MV-4-11 (cell line): ENCODE measurements at places on chromosomes 16 and 17.
A peak's percentile ranks its signal among the peaks of the same experiment; 100 is the strongest.

DNA sequence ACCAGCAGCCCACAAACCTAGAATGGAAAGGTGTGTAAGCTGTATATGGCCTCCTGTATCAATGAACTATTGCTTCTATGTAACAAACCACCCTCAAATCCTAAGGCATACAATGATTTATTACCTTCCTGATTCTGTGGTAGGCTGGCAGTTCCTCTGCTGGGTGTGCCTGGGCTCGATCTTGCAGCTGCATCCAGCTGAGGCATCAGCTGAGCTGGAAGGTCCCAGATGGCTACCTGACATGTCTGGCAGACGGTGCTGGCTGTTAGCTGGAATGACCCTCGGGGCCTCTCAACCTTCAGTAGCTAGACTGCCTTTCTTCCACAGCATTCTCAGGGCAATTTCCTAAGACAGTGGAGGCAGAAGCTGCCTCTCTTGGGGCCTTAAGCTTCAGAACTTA, 152.7 kb downstream of the RAB11FIP4 start:
- DNase-seq, result peak; percentile 90

GRCh38 chr16:68219725-68220351, 16.1 kb downstream of the ESRP2 start:
- DNase-seq, result no peak

DNA sequence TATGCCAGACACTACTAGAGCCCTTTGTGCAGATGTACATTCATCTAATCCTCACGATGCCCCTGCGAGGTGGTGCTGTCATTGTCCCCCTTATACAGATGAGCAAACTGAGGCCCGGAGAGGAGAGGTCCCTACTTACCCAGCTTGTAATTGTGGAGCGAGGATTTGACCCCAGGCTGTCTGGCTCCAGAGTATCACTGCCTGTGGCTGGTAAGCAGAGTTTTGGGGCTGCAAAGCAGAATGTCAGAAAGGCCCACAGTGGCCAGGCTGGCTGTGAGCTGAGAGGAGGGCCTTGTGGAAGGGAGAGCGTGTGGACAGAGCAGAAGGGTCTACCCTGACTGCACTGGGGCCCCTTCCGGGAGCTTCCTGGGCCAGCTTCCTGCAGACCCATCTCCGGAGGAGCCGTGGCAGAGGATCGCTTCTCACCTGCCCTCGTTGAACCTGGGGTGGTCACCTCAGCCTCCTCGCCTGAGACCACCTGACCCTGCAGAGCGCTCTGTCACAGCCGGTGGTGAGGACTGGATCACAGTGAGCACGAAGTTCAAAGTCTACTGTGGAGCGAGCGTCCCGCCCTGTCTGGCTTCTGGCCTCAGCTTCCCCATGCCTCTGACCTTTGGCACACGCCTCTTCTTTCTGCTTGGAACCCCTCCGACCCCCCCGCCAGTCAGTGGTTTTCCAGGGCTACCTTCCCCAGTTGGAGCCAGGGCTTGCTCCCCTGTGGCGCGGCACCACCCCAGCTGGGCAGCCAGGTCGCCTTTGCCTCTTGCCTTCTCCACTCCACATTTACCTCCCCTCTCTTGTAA, 12.1 kb downstream of the CMIP start:
- no peak for DNase-seq

DNA sequence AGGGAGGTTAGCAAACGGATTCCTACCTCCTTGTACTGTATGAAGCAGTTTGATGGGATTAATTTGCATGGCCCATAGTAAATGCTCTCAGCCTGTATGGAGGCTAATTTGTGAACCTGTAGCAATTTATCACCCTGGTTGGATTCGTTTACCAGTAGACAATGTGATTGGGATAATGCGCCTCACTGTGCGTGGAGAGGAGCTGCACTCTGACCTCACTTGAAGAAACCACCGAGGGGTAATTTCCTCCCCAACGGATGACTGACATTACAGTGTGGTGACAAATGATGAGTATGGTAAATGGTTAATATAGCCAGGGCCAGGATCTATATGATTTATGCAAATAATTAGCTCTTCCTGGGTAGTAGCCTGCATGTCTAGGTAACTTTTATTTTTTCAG, 479.1 kb upstream of the RBFOX1 start:
- no peak for DNase-seq

DNA sequence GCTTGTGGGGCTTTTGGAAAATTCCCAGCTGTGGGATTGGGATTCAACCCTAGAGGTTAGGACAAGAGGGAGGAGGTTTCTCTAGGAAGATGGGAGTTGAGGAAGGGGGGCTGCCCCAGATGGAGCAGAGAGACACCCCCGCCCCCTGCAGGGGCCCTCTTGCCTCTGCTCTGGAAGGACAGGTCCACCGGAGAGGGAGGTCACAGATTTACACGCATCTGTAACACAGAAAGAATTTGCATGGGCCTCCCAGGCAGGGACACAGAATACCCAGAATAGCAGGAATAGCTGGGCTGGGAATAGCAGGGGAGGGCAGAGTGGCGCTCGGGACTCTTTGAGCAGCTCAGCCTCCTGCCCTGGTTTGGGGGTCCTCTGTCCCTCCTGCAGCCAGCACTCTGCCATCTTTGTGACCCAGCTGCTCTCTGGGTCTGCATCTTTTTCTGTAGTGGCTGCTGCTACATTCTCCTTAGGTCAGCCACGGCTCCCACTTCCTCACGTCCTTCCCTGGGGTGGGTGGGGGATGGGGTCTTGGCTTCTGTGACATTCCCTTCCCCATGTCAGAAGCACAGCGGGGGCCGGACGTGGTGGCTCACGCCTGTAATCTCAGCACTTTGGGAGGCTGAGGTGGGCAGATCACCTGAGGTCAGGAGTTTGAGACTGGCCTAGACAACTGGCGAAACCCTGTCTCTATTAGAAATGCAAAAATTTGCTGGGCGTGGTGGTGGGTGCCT, 33.9 kb upstream of the PLLP start:
- DNase-seq, result no peak

DNA sequence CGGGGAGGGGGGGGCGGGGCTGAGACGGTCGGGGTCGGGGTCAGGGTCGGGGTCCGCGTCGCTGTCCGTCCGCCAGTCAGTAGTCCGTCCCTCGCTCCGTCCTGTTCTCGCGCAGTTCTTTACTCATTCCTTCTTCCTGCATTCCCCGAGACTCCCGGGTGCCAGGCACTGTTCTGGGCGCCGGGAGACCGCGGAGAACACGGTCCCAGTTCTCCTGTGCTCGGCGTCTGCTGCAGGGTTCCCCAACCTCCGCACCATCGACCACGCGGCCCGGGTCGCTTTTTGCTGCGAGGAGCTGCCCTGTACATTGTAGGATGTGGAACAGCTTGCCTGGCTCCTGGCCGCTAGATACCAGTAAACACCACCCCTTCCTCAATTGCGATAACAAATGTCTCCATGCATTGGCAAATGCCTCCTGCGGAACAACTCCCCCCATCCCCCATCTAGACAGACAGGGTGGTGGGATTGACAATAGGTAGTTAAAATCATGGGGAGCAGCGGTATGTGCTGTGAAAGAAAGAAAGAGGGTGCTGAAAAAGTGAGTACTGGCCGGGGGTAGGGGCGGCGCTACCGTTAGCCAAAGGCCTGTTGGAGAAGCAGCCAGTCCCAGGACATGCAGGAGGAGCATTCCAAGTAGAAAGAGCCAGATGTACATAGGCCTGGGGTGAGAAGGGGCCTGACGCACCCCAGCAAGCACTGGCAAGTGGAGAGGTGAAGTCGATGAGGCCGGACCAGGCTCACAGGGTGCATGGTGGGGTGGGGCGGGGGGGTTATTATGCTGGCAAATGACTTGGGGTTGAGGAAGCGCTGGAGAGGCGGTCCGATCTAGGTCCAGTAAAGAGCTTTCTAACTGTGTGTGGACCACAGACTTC, 631 bp downstream of the TRAF7 start:
- DNase-seq, result peak; percentile 38

DNA sequence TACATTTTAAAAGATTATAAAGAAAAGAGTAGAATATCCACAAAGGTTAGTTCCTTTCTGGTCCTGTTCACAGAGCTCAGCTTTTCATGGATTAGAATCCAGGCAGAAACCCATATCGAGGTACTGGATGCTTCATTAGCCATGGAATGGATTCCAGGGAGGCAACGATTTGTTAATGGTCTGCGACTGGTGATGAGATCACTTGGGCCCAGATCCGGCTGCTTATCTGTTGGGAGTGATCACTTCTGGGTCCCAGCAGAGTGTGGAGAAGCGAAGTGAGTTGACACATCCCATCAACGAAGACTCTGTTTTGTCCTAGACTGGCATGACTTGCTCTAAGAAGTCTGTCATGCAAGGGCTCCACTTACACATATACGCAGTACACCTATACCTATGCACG, 165.8 kb downstream of the MAF start:
- no peak for DNase-seq

DNA sequence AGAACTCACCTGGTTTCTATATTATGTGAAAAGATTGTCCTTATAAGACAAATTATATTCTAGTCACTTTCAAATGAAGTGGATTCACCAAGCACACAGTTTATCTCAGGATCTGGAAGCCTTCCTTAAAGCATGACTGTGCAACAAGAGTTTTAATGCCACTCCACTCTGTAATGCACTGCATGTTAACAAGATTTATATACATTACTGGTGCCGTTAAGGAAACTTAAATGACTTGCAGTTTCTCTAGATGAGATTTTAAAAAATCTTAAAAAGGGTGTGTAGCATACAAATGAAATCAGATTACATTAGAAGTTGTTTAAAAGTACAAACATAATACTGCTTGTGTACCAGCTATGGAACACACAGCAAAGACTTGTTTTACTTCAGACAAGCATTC, 150.8 kb downstream of the SNX11 start:
- no peak for DNase-seq

DNA sequence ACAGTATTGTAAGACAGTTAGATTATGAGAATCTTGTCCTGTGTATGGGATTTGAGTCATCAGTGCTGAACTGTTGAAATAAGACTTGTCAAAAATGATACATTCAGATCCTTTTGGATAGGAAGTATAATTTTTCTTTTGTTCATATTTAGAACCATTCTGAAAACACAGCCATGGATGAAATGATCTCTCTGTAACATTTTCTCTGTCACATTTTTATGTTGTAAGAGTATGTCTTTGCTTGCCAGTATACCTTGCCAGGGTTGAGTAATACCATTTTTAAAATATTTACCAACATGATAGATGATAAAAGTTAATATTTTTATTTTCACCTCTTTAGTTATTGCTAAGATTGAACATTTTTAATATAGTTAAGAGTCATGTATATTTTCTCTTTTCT, 45.0 kb downstream of the NSRP1 start:
- no peak for DNase-seq

DNA sequence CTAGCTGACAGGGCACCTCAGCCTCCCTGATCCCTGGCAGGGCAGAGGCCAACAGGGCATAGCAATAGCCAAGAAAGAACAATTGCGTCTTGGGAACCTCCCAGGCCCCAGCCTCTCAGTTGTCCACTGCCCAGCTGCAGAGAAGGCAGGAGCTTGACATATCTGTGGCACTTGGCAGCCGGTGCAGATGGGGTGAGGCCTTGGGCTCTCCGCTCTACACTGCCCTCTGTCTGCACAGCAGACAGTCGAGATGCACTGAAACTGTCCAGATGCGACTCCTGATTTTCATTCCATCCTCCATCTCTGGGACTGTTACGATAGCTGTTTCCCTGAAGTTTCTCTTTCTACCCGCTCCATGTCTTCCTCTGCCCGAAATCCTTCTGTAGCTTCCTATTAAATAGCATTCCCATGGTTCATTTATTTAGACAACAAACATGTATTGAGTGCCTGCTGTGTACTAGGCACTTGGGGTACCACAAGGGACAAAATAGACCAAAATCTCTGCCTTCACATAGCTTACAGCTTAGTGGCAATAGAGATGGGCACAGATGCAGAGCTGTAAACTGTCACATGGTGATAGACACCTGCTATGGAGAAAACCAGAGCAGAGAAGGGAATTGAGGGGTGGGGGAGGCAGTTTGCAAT, 3.3 kb downstream of the POLR3E start:
- DNase-seq, result peak; percentile 45

DNA sequence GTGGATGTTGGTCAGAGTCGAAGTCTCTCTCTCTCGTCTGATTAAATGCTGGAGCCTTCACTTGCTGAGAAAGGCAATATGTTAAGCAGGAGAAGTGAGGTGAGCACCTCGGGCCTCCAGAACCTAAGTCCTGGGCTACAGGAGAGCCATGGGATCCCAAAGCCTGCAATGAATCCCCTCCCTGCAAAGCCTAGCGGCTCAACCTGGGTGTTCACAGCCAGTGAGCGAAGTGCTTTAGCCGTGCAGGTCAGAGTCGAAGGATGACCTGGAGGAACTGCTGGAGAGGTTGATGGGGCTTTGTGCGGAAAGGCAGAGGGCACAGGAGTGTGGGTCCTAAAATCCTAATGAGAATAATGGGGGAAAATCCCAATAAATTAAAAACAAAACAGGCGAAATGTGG, 267.8 kb downstream of the ENGASE start:
- no peak for DNase-seq

GRCh38 chr16:27690608-27691007, 140.7 kb downstream of the KATNIP start:
- DNase-seq, result peak; percentile 14

GRCh38 chr17:64073771-64074703, 53.6 kb upstream of the ICAM2 start:
- peak; percentile 93 for DNase-seq

GRCh38 chr16:86018487-86018886, 119.5 kb downstream of the IRF8 start:
- DNase-seq, result peak; percentile 93

GRCh38 chr17:61416540-61417363, 17.1 kb downstream of the TBX2 start:
- peak; percentile 81 for DNase-seq

DNA sequence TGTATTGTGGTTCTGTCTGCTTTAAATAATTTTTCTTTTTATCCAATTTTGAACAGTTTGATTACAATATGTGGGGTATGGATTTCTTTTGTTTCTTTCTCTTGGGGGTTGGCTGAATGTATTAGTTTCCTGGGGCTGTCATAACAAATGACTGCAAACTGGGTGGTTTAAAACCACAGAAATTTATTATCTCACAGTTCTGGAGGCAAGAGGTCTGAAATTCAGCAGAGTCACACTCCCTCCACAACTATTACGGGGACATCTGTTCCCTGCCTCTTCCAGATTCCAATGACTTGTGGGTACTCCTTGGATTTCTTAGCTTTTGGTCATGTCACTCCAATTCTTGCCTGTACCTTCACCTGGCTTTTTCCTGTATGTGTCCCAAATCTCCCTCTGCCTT, 23.7 kb downstream of the COX11 start:
- DNase-seq, result no peak

GRCh38 chr17:74430385-74430705, 1.5 kb upstream of the GPRC5C start:
- no peak for DNase-seq

DNA sequence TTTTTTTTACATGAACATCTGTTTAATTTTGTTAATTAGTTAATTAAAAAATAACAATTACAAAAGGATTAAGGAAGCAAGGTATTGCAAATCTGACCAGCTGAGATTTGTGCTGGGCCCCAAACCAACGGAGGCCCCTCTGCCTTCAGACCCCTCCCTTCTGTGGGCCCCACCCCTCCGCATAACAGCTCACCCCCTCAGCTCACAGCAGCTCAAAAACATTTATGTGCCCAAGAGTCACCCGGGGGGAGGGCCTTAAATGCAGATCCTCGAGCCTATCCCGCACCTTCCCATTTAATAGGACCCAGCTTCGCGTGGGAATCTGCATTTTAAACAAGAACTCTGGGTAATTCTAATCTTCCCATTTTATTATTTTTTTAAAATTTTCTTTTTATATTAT, 75.0 kb downstream of the MGAT5B start:
- no peak for DNase-seq
